OCI-LY7 (cell line): ENCODE measurements at places on chromosomes 4 and X.

DNA sequence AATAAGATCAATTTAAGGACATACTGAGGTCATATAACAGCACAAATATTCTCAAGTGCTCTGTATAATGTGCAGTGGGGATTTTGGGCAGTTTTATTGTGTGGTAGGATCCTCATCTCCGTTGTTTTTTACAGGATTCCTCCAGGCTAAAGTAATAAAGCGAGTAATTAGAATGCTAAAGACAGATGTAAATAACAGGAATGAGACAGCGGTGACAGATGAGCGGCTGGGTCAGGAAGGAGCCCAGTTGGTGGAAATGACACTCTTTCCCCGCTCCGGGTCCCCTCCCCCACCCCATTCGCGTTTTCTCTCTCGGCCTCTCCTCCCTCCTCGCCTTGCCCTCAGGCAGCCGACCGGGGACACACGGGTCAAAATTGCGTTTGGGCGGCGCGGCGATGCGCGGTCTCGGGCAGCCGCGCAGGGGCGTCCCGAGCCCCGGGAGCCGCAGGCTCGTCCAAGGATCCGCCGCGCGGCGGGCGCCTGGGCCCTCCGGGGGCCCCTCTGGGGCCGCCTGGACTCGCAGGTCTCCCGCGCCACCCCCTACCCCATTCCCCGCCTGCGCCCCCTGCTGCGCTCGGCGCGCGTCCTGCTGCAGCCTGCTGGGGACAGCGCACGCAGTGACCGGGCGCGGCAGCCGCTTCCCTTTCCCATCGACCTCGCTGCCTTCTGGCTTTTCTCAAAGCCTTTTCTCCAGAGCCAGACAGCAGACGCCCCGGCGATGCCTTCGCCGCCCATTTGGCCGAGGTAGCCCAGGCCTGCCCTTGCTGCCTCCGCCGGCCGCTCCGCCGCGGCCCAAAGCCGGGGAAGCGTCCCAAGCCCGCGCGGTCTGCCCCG is 16.2 kb downstream of the POU4F2 start:
- no peak for DNase-seq

DNA sequence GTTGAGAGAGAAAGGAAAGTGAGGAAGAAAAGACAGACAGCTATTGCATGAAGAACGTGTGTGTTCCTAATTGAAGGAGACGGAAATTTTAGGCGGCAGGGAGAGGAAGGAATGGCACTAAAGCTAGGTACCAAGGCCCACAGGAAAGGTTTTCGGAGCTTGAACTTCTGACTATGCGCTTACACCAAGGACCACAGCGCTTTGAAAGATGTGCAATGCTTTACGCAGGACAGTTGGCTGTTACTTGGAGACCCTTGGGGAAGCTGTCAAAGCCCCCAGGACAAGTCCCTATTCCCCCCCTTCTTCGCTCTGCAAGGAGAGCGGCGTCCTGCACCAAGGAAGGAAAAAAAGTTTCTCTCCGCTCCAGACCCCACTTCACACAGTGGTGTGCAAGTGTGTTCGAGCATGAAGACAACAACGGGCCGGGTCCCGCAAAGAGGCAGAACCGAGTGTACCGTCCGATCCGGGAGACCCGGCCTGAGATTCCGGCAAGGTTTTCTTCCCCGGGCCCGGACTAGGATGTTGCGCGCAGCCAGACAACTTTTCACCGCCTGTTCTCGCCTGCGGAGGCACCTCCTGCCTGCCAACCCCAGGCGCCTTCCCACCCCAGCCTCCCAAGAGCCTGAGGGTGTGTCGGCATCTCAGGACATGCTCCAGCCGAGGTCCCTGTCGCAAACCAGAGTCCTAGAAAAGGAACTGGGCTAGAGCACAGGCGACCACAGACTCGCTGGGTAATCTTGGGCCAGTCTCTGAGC is 896 bp downstream of the KDR start:
- DNase-seq = no peak

GRCh38 chr4:82380344-82380743 is 6.6 kb upstream of the HNRNPD start:
- DNase-seq = no peak

DNA sequence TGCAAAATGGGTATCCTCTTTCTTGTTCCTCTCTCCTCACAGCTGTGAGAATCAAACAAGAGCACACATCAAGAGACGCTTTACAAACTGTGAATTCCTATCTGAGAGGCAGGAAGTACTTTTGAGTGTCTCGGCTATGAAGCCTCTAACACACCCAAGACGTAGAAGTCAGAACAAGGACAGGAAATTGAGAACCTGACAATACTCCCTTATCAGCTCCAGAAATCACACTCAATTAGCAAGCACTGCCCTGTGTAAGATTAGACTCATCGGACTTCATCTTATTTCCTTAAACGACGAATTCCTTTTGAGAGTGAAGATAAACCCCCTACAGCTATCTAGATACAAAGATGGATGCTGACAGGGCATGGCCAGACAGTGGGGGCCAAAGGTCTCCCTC is 50.7 kb upstream of the CRMP1 start:
- no peak for DNase-seq

DNA sequence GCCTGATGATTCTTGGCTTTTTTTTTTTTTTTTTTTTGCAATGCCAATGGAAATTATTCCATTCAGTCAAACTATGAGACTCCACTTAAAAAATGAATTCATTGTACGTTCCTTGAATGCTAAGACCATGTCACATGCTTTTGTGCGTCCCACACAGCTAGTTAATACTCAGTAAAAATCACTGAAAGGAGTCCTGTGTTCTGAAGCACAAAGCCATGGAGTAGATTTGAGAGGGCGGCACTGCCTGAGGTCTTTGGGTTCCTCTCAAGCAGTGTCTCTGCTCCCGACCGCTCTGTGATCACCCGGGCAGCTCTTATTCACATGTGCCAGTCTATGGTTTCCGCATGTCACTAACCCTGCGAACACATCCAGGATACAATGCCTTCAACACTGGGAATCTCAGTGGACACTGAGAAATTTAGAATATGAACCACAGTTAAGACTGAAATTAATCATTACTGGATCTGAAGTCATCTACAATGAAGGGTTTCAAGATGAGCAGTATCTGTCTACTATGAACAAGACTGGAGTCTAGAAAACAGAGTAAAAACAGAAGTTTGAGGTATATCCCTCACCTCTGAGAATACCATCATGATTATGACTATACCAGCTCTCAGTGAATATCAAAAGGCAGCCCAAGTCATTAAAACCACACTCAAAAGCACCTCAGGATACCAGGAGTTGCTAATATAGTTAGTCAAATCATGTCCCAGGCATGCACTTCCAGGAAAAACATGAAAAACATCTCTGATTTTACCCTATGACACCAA is 193.0 kb downstream of the MGST2 start:
- DNase-seq = no peak

DNA sequence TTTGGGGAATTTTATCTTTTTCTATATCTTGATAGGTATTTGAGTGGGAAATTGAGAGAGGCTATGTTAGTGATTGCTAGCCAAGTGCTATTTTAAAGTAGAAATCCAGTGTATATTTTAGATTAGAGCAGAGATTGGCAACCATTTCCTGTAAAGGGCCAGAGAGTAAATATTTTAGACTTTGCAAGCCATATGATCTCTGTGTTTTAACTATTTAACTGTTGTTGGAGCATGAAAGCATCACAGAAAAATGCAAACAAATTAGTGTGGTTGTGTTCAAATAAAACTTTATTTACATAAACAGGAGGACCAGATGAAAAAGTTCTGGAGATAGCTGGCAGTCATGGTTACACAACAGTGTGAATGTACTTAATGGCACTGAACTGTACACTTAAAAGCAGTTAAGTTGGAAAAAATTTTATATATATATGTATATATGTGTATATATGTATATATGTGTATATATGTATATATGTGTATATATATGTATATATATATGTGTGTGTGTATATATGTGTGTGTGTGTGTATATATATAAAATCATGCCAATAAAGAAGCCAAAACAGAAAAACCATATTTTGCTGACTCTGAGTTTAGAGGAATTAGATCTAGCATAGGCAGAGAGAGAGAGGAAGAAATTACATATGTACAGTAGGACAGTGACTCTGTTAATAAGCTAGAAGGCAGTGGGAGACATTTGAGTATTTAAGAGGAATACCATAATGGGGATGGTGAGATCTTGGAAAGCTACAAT is 83.4 kb downstream of the TMEM164 start:
- no peak for DNase-seq

DNA sequence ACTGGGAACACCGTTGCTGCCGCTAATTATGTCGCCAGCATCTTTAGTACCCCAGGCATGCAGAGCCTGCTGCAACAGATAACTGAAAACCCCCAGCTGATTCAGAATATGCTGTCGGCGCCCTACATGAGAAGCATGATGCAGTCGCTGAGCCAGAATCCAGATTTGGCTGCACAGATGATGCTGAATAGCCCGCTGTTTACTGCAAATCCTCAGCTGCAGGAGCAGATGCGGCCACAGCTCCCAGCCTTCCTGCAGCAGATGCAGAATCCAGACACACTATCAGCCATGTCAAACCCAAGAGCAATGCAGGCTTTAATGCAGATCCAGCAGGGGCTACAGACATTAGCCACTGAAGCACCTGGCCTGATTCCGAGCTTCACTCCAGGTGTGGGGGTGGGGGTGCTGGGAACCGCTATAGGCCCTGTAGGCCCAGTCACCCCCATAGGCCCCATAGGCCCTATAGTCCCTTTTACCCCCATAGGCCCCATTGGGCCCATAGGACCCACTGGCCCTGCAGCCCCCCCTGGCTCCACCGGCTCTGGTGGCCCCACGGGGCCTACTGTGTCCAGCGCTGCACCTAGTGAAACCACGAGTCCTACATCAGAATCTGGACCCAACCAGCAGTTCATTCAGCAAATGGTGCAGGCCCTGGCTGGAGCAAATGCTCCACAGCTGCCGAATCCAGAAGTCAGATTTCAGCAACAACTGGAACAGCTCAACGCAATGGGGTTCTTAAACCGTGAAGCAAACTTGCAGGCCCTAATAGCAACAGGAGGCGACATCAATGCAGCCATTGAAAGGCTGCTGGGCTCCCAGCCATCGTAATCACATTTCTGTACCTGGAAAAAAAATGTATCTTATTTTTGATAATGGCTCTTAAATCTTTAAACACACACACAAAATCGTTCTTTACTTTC is 1.8 kb downstream of the UBQLN2 start:
- DNase-seq = peak; percentile 20

DNA sequence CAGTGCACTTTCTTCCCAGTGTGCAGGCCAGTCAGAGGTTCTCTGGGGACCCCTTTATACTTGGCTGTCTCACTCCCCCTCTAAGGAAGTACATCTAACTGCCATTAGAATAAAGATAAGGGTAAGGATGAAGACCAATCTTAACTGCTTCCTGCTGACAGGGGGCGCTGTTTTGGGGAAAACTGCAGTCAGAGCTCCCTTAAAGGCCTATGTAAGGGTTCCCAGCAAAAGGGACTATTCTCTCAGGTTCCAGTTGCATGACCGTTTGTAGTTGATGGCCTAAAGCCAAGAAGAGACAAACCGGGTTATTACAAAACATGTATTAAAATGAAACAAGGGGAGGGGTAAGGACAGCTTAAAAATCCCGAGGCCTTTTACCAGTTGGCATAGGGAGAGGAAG is 115.6 kb upstream of the SPIN4 start:
- DNase-seq = no peak

DNA sequence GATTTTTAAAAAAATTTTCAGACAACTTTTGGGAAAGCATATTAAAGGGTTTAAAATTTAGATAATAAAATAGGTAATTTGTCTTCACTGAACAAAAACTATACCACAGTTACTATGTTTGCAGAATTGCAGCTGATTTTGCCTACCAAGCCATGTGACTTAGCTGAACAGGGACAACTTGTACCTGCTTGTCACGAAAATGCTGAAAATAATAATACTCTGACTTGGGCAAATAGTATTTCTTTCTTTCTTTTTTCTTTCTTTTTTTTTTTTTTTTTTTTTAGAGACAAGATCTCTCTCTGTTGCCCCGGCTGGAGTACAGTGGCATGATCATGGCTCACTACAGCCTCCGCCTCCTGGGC is 225.2 kb upstream of the PPP1R2C start:
- no peak for DNase-seq

DNA sequence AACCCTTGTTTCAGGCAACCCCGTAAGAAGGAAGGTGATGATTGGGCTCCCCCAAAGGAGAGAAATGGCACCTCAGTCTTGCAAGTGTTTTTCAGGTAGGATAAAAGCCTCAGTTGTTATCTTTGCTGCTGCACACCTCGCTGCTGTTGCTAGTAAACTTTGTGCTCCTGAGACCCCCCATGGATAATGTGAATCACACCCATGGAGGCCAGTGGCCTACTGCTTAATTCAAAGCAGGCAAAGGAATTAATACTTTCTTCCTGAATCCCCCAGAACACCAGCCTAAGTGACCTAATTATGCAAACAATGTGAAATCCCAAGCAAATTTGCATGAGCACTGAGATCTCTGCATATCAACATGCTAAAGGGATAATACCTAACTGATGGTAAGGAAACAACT is 337.5 kb downstream of the GRIA2 start:
- no peak for DNase-seq

DNA sequence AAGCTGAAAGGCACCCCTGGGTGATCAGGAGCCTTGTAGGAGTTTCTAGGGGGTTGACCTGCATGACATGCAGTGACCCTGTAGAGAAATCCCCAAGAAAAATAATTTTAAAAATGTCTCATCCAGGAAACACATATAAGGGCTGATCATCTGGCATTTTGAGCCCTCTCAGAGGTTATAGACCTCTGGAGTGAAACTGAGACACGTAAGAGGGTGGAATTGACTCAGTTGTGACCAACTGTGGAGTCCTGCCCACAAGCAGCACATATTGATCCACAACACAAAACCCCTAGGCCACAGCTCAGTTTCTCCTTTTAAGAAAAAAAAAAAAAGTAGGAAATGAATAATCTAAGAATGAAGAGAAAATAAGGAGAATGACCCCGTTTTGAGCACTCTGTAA is 32.5 kb upstream of the MTMR8 start:
- peak; percentile 4 for DNase-seq

- peak; percentile 76 for DNase-seq
These were observed 23.9 kb downstream of the STIM2 start for GRCh38 chr4:26884486-26884988.

- no peak for DNase-seq
These were observed 646.7 kb downstream of the BCOR start for GRCh38 chrX:39451046-39451445.

GRCh38 chr4:13633671-13634070 is 6.1 kb upstream of the BOD1L1 start:
- DNase-seq = no peak

DNA sequence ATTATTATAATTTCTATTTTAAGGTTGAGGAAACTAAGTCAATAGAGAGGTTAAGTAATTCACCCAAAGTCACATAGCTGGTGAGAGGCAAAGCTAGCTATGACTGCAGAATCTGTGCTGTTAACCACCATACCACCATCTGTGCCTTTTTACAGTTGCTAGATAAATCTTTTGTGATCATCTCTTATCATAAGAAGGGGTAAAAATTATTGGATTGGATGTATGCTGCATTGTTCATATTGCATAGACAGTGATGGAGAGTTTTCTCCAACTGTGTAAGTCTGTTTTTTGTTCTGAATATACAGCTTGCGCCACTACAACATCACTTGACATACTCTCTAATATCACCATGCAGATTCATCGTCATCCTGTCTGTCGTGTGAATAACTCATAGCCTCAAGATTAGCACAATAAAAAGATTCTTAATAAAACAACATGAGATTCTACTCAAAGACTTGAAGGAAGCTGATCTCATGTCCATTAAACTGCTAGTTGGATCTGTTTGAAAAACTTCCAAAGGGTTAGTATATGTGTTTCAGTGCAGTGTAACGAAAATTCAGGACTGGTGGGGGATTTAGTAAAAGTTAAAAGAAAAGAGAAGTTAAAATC is 495.9 kb downstream of the SPRY1 start:
- DNase-seq = no peak
